ENCODE measurements at places on chromosomes 3 and 15.

DNA sequence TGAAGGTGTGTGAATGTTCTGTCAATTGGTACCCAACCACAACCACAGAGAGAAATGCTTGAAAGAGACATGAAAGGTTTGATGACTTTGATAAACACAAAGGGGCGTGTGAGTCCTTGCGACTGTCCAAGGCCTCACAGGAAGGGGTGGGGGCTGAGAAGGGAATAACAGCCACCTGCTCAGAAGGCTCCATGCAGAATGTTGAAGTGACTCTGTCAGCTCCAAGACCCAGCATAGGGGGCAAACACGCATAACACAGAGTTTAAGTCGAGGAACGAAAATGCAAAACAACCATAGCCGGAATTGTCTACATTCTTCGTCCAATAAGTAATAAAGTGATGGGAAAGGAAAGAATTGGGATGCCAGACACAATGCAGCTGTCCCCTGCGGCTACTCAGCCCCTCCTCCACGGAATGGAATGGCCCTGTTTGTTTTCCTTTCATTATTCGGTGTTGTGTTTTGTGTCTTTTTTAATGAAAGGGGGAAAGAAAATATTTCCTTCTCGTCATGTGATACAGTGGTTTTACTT, 19.9 kb downstream of the TMEM212 start:
- no peak for DNase-seq

DNA sequence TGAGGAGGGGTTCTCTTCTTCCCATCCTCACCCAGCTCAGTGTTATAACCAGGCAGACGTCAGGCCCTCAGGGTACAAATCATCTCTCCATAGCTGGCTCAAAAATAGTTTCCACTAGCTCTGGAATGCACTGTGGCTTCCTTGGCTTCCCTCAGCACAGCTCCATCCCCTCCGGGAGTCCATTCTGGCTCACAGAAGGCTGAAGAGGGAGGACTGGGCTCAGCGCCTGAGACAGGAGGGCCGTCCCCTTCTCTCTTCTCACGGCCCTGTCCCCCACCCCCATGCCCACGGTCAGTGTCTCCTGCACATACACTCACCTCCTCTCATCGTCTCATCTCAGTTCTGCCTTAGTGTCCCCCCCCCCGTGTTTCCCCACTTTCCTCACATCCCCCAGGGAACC, 50.1 kb downstream of the UMPS start:
- DNase-seq: no peak

- DNase-seq: no peak
Observed at GRCh38 chr3:52361454-52361853, 45.3 kb downstream of the DNAH1 start.

DNA sequence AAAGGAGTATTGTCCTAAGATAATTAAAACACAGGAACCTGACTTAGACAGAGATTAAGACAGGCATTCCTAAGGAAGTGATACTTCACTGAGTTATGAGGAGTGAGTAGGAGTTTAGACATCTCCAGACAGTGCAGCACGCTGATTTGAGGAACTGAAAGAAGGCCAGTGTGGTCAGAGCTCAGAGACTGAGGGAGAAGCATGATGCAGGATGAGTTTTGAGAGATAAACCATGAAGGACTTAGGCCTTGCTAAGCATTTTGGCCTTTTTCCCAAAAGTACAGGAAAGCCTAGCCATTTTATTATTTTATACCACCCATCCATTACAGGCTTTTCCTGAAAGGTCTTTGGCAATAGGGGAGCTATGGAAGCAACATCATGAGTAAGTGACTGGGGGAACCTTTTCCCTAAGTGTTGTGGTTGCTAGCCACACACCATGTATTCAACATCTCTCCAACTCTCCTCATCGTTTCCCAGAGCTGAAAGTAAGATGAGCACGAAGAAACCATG, 375.6 kb upstream of the TPRG1 start:
- no peak for DNase-seq

Measured in activated gamma-delta T cell treated with Interleukin-2 at 50 U/mL for 16 hours (primary cell).